ENCODE measurements at places on chromosomes 3 and 15. TPM values are rescaled to one million over a fixed set of nuclear protein-coding genes. Genes with fewer than 3 reads are reported as not detected.

U2SURP gene
- total RNA-seq: 68.2 TPM

DNA sequence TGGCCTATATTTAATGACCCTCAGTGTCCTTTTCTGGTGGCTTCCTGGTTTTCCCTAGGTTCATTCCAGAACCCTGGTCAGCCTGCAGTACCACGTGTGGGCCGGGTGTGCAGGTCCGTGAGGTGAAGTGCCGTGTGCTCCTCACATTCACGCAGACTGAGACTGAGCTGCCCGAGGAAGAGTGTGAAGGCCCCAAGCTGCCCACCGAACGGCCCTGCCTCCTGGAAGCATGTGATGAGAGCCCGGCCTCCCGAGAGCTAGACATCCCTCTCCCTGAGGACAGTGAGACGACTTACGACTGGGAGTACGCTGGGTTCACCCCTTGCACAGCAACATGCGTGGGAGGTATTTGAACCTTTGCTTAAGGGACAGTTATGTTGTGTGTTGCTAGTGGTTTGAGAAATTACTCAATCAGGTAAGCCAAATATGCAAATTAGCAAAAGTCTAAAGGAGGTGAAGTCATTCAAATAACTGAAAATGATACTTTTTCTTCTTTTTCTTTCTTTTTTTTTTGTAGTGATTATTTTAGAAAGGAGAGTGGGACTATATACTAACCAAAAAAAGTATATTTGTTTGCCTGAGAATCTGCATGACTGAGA, 259.2 kb downstream of the ADAMTSL3 start:
- DNase-seq: no peak

- peak; percentile 90 for DNase-seq
Observed at GRCh38 chr3:127786353-127787070, 35.8 kb downstream of the MGLL start.

DNA sequence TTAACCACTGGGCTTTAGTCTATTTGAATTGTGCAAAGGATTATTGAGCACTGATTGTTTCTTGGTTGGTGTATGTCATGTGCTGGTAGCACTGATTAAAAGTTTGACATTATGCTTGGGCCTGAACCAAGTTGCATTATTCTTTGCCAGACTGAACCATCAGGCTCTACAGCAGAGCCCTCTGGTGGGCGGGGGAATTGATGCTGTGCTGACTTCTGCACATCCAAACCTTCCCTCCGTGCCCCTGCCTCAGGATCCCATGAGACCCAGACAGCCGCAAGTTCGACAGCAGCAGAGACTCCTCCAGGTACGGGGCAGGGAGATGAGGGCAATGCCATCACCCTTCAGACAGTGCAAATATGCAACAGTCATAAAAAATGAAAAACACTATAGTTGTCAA, 28.4 kb upstream of the P2RY12 start:
- no peak for DNase-seq

TEX264 gene
- total RNA-seq: 35.4 TPM

GRCh38 chr3:172244011-172244410, 204.2 kb downstream of the GHSR start:
- no peak for DNase-seq

GRCh38 chr3:94627689-94628088, 564.8 kb downstream of the NSUN3 start:
- DNase-seq: no peak

GRCh38 chr3:42750834-42751233, 22.2 kb downstream of the CCDC13 start:
- peak; percentile 53 for DNase-seq

DNA sequence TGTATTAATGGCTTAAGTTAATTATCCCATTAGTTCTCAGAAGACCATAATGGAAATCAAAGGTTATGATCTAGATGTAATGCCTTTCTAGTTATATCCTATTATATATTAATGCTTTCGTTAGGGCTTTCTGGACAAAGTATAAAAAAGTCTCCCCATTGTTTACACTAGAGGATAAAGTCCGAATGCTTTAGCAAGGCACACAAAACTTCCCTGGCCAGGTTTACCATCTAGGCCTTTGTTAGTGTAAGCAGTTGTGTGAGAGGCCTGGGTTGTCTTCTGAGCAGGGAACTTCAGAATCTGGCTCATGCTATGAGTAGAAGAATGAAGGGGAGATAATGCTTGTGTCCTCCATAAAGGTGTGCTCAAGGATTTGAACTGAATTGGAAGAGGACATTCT, 106.3 kb upstream of the MEIS2 start:
- DNase-seq: no peak

PLA2G4D gene
- not detected for total RNA-seq

GRCh38 chr3:30508339-30508738, 98.1 kb upstream of the TGFBR2 start:
- no peak for DNase-seq

GOLGA6L9 gene
- 0.84 TPM for total RNA-seq

SLC9C1 gene
- total RNA-seq: not detected

DNA sequence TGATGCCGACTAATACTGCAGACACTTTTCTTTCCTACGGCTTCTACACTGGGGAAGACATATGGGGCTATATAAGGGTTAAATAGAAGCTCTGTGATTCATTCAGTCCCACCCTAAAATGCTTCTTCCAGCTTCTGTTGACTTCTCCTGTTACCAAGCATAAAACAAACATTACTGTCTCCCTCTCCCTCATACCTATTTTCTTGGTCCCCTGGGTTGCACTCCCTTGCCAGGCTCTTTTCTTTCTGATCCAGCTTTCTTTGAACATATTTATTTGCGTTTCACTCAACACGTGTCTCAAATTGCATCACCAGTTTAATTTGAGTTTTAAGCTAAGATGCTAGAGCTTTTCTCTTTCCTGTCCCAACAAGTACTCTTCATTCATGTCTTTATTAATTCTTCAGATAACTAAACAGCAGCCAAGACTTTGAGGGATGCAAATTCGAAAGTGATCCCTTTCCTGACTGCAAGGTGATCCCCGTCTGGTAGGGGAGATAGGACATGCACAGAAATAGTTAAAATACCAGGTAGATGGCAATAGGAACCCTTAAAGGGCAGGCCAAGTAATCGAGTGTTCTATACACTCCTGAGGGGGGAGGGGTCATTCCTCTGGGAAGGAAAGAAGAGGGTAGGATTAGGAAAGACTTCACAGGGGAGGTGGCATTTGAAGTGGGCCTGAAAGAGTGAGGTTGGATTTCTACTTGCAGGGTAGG, 198.6 kb upstream of the BCL6 start:
- no peak for DNase-seq

GRCh38 chr15:49876401-49877038, 242.5 kb downstream of the ATP8B4 start:
- DNase-seq: no peak

- no peak for DNase-seq
Observed at GRCh38 chr15:55587321-55588069, 650 bp downstream of the PYGO1 start.

DNA sequence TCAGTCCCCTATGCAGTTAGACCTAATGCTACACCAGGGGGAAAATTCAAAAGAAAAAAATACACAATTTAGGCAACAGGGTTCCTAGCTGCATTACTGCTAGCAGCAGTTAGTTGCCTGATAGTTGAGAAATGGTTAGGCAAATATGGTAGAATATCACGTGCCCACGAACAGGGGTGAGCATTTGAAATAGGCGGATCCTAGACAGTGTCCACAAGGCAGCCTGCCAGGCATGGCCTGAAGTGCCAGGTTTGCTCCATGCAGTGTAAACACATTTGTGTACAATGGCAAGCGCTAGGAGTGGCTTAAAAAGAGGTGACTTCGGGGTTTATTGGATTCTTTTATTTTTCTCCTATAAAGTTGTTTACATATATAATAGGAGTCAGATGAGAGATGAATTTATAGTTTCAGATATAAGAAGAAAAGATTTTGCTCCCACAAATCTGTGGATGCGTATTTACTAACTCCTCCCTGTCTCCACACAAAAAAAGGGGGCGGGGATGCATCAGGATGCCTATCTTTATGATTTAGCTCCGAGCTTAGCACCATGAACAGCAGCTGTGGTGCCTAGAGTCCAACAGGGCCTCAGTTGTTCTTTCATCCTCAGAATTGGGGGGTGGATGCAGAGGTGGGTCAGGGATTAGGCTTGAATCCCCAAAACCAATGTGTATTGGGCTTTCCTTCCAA, 3.9 kb upstream of the TGM4 start:
- DNase-seq: no peak

DPPA2 gene
- not detected for total RNA-seq

LYZL4 gene
- not detected for total RNA-seq

- no peak for DNase-seq
Observed at GRCh38 chr15:39804026-39804425, 21.4 kb upstream of the FSIP1 start.

TMEM42 gene
- total RNA-seq: 8.1 TPM

- no peak for DNase-seq
Observed at GRCh38 chr3:188339410-188340295, 185.7 kb downstream of the LPP start.

DNA sequence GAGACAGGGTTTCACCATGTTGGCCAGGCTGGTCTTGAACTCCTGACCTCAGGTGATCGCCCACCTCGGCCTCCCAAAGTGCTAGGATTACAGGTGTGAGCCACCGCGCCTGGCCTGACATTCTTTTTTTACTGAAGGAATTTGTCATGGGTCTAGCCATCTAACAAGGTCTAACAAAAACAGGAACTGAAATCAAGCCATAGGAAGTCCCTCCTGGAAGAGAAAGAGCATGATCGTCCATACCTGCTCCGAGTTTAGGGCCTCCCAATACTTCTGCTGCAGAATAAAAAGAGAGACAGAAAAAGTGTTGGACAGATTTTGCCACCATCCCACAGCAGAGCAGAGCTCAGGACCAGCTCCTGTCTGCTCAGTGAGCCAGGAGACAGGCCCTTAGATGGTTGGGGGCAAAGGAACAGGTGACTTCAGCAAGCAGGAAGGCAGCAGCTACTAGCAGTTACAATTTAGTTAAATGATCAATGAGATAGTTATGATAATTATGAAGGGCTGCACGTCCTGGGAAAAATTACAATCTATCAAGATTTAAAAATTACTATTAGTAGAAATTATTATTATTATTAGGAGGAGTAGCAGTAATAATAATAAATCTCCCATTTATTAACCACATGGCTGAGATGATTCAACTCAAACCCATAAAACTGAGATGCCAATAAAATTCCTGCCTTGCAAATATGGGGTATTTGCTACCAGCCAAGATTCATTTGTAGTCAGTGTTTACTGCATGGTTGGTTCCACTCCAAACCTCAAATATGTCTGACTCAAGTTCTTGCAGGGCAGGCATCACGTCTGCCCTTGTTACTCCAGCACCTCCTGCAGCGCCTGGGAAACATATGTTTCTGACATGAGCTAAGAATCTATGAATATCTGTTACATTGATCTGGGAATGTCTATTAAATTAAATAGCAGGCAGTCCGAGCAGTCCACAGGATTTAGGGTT, 40.1 kb downstream of the TMEM44 start:
- no peak for DNase-seq

UCN2 gene
- total RNA-seq: not detected

DNA sequence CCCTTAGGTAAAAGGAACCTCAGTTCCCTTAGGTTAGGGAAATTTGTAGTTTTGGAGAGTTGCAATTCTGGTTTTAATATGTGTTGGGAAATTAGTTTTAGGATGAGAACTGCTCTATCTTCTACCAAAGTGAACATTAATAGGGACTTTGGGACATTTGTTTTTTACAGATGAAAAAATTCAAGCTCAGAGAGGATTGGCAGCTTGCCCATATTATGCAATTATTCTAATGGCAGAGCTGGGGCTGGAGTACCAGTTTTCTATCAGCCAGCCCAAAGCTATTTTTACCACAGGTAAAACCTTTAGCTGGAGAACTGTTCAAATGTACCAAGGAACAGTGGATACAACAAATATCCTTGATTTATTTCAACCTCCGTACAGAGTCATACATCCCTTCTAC, 127.0 kb downstream of the CPNE4 start:
- no peak for DNase-seq

GOLGA8G gene
- total RNA-seq: not detected

GOLGA8R gene
- 2.6 TPM for total RNA-seq

- DNase-seq: no peak
Observed at GRCh38 chr3:143676021-143676420, 172.2 kb downstream of the SLC9A9 start.

NR1I2 gene
- total RNA-seq: 0.26 TPM

GRCh38 chr3:171268677-171269076, 191.5 kb downstream of the TNIK start:
- DNase-seq: no peak

GRCh38 chr3:127206154-127206553, 13.2 kb downstream of the PRR23E start:
- no peak for DNase-seq

UQCC5 gene
- 23.2 TPM for total RNA-seq

- no peak for DNase-seq
Observed at GRCh38 chr3:148853076-148853475, 12.0 kb upstream of the CPA3 start.

- DNase-seq: no peak
Observed at GRCh38 chr3:149163066-149163465, 33.6 kb downstream of the HPS3 start.

MCF2L2 gene
- total RNA-seq: 0.16 TPM

CCR8 gene
- not detected for total RNA-seq

GRCh38 chr3:177679568-177680471, 482.5 kb upstream of the TBL1XR1 start:
- no peak for DNase-seq

- DNase-seq: no peak
Observed at GRCh38 chr3:52403271-52403841, 41.5 kb downstream of the SEMA3G start.

- DNase-seq: no peak
Observed at GRCh38 chr15:77634266-77634962, 1.7 kb upstream of the LINGO1 start.

DNA sequence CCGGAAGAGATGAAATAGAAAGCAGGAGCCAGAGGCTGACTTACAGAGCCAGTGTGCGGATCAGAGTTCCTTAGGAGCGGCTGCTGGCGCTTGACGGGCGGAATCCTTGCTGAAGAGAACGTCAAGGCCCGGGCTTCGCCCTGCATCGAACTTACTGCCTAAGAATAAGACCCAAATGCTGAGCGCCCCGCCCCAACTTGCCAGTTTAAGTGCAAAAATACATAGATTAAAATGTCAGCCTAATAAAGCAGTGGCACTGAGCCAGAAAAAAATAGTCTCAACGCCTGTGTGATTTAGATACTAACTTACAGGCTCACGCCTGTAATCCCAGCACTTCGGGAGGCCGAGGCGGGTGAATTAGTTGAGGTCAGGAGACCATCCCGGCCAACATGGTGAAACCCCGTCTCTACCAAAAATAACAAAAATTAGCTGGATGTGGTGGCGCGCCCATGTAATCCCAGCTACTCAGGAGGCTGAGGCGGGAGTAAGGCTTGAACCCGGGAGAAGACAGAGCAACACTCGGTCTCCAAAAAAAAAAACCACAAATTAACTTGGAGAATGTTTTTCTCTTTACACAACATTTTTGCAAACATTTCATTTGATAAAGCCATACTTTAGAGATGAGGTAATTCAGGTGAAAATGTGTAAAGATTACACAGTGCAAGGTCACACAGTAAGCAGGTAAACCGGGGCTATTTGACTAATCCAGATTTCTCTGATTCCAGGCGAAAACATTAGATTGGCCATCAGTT, 1.2 kb upstream of the UBP1 start:
- peak; percentile 91 for DNase-seq

GRCh38 chr3:28739647-28740046, 391.0 kb upstream of the AZI2 start:
- DNase-seq: no peak
